ENCODE measurements at places on chromosomes 1 and 21.

GRCh38 chr1:27021354-27022031, 8.8 kb upstream of the TENT5B start:
- DNase-seq: no peak

GRCh38 chr1:168220470-168220871, 5.3 kb upstream of the SFT2D2 start:
- no peak for DNase-seq

GRCh38 chr1:7610936-7611335, 160.2 kb upstream of the VAMP3 start:
- no peak for DNase-seq

DNA sequence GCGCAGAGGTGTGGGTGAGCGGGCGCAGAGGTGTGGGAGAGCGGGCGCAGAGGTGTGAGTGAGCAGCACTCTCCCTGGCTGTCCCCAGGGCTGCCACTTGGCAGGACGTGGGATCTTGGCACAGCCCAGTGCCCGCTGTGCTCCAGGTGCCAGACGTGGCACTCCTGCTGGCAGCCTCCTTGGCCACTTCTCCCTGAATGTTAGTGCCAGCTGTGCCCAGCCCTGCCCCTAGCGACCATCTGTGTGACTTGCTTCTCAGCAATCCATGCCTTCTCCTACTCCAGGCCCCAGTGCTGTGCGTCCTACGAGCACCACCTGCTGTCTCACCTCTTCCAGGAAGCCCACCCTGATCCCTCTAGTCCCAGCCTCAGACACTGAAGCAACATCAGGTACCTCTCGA, 30.5 kb downstream of the KRTAP10-1 start:
- DNase-seq: no peak

- no peak for DNase-seq
Measured at GRCh38 chr21:15967661-15968060, 237.9 kb downstream of the USP25 start.

DNA sequence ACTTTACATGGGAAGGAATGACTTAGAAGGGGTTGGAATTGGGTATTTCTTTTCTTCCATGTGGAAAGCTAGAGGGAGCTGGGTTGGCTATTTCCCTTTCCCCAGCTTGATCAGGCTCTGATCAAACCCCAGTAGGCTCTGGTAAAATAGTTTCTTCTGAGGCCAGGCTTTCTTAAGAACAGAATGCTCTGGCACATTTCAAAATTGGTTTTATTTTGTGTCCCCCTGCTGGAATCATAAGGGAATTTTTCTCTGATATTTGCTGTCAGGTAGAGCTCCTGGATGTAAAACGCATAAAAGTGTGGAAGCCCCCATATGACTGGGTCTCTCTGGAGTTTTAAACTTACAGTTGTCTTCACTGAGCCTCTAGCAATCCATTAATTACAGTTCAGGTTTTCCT, 17.1 kb upstream of the APOBEC4 start:
- DNase-seq: no peak

- DNase-seq: no peak
Measured at GRCh38 chr1:155128755-155129473, 1.2 kb downstream of the EFNA1 start.

DNA sequence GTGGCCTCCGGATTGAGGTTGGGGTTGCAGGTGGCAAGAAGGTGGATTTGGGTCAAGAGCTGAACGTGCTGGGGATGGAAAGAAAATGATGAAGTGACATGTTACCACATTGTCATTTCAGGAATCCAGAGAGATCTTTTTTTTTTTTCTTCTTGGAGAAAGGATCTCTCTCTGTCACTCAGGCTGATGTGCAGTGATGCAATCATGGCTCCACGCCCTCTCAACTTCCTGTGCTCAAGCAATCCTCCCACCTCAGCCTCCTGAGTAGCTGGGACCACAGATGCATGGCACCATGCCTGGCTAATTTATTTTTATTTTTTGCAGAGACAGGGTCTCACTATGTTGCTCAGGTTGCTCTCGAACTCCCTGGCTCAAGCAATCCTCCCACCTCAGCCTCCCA, 80.6 kb downstream of the GON4L start:
- DNase-seq: no peak

DNA sequence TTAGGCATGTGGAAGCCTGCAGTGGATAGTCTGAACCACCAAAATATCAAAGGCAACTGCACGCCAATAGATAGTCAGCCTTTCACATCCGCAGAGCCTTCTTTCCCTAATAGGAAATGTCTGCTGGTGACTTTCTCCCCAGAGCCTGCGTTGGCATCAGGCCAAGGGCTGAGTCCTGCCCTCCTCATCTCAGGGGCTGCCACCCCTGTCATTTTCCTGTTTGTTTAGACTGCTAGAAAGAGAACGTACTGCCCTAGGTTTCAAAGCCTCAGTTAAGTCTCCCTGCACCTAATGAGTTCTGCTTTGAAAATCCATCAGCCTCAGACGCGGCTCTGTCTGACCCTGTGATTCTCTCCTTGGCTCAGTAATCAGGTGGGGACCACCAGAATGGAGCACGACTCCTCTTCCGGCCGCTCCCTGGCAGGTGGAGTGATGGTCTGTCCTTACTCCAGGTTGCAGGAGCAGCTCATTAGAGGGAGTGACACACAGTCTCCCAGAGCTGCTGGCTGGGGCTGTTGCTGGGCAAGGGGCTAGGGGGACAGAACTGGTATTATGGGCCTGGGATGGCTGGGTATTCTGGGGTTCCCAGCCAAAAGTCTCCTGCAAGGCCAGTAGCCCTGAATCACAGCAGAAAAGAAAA, 27.3 kb downstream of the STUM start:
- peak; percentile 31 for DNase-seq

DNA sequence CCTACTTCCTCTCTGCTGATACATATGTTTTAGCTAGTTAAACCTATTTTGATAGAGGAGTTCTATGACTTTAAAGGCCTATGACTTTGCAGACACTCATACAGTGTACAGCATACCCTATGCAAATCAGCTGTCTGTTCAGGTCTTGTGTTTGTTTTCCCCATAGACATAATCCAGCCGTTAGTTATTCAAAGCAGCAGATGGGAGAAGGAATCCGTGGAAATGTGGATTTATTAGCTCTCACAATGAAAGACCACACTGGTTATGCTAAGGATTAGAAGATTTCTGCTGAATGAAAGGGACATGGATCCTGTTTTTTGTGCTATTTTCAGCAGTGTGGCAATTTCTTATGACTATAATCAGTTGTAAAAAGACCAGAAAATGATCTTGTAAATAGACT, 59.8 kb downstream of the MAST2 start:
- no peak for DNase-seq

GRCh38 chr21:15841856-15842564, 112.2 kb downstream of the USP25 start:
- DNase-seq: no peak

DNA sequence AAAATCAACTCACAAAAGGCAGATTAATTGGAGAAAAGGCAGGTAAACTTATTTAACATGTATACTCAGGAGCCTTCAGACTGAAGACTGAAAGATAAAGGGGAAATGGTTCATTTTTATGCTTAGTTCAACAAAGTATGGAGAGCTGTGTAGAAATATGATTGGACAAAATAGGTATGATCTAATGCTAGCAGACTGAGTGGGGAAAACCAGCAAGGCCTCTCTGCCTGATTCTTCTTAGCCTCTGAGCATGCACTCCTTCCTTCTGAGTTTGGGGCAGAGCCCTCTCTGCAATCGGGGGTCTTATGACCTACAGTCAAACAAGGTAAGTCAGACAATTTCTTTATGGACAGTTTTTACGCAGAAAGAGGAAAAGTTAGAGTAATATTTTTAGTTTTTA, 38.8 kb upstream of the SUCO start:
- no peak for DNase-seq

DNA sequence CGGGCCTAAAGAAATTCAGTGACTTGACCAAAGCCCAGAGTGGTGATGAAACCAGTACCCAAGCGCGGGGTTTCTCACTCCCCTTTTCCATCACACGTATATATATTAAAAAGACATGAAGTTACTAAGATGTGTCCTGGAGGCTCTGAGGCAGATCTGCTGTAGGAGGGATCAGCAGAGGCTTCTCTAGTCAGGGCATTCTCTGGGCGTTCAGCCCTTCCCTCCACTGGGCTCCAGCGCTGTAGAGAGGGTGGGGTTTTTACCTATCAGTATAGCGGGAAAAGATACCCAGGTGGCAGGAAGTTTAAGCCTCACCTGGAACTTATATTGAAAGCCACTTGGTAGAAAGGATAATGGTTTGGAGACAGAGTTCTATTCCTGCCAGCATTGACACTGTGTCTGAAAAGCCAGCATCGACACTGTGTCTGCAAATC, 862 bp upstream of the PLEKHO1 start:
- no peak for DNase-seq

- DNase-seq: no peak
Measured at GRCh38 chr1:87155170-87155569, 173.5 kb upstream of the LMO4 start.

GRCh38 chr21:41387042-41387819, 25.4 kb downstream of the MX2 start:
- no peak for DNase-seq

DNA sequence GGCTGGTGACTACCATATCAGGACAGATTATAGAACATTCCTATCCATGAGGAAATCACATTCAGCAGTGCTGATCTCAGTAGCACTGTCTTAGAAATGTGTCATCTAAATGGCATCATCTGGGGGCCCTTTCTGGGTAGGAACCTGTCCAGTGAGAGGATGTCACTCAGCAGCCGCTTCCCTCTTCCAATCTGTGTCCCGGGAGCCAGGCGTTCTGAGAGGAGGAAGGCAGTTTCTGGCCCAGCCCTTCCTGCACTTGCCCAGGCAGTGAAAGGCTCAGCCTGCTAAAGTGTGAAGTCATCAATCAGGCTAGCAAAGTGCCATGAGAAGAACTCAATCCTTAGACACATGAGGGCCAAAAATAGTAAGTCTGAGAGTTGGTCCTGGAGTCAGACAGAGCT, 25.6 kb downstream of the RAB4A start:
- DNase-seq: no peak

- no peak for DNase-seq
Measured at GRCh38 chr21:31457675-31458074, 113.6 kb upstream of the TIAM1 start.

DNA sequence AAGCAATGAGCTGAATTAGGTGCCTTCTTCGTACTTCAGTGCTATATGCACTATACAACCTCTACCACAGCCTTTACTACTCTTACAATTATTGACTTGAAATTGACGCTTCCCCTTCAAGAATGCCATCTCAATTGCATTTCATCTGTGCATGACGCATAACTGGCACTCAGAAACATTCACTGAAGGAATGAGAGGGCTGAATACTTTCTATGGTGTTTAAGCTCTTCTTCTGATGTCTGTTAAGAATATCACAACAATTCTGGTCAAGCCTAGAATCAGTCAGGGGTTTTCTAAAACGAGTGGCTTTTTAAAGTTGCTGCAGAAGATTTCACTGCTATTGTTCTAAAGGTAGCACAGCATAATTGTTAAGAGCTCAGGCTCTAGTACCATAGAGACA, 11.5 kb downstream of the DENND1B start:
- DNase-seq: no peak

DNA sequence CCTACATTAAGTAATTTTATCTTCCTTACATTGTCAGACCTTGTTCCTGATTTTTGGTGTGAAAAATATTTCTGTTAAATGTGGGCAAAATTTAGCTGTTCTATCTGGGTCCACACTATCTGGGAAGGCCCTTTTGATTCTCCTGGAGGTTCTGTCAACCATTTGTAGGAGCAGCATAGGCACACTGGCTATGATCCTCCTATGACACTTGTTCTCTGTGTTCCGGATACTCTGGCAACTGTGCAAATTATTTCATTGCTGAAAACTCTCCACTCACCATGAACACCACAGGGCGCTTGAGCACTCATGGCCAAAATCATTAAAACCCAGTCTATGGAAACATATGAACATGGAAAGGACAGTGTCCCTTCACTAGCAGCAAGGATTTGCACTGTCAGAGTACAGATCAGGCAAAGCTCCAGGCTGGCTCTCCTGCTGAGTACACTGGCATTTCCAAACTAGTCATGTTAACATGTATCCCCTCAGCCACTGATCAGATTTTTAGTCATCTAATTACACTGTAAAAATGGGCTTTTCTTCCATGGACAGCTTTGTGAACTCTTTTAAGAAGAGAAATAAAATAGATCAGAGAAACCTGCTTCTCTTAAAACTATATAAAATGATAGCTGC, 43.9 kb upstream of the SGIP1 start:
- DNase-seq: no peak

- DNase-seq: no peak
Measured at GRCh38 chr1:197801111-197801482, 25.8 kb upstream of the DENND1B start.

DNA sequence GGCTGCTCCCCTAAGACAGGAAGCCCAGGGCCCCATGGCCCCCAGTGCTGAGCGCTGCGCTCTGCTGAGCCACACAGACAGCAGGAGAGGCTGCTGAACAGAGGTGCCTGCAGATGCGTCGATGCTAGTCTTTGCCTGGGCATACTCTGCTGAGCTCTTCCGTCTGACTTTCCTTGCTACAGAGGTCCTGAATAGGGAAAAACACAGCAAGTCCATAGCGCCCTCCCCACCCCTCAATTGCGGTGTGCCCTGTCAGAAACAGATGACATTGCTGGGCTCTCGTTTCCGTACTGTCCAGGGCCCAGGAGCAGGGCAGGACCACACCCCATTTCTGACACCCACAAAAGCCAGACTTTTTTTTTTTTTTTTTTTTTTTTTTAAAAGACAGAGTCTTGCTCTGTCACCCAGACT, 252.5 kb downstream of the SDCCAG8 start:
- no peak for DNase-seq

GRCh38 chr1:118388301-118388959, 203.4 kb upstream of the SPAG17 start:
- DNase-seq: no peak

- no peak for DNase-seq
Measured at GRCh38 chr21:31351438-31351837, 7.4 kb upstream of the TIAM1 start.

GRCh38 chr1:153384958-153385580, 5.8 kb downstream of the S100A8 start:
- DNase-seq: no peak

DNA sequence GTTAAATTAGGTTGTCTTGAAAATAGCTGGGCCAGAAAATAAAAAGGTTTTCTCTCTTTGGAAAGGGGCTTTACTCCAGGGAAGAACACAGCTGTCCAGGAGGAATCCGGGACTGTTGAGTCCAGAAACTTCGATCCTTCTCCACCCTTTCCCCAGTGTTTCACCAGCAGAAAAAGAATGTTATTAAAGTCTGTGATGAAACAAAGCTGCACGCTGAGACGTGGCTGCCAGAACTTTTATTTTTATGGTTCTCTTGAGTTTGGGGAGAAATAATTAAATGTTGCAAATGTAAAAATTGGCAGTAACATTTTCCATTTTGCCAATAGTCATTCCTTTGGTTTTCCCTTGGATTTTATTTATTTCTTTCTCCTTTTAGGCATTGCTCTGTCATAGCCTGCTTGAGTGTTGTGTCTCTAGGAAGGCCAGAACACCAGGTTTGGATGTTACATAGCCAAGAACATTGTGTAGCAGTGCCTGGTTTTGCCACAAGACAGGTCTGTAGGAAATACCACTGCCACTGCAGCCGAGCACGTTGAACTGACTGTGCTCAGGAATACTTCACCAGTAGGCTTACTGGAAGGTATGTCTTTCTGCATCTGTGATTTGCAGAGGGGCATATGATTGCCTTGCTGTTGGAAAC, 87.4 kb downstream of the ROR1 start:
- DNase-seq: no peak

GRCh38 chr1:215004121-215004827, 78.3 kb upstream of the KCNK2 start:
- DNase-seq: no peak

GRCh38 chr1:67650061-67650460, 34.9 kb upstream of the GADD45A start:
- no peak for DNase-seq
